ENCODE measurements at places on chromosomes 12 and 14.

- no peaks in the 10 kb centered on the region for H3K27me3 ChIP-seq
- H3K4me3 ChIP-seq = no peak overlapping the region
- no peak overlapping the region for H3K27ac ChIP-seq
- no peaks in the 10 kb centered on the region for H3K36me3 ChIP-seq
Observed at GRCh38 chr12:46516238-46516932, 143.8 kb upstream of the SLC38A2 start.

GRCh38 chr14:96823652-96824051 is 26.5 kb downstream of the VRK1 start:
- no peak overlapping the region for H3K4me3 ChIP-seq
- H3K36me3 ChIP-seq = no peaks in the 10 kb centered on the region
- no peaks in the 10 kb centered on the region for H3K4me1 ChIP-seq

DNA sequence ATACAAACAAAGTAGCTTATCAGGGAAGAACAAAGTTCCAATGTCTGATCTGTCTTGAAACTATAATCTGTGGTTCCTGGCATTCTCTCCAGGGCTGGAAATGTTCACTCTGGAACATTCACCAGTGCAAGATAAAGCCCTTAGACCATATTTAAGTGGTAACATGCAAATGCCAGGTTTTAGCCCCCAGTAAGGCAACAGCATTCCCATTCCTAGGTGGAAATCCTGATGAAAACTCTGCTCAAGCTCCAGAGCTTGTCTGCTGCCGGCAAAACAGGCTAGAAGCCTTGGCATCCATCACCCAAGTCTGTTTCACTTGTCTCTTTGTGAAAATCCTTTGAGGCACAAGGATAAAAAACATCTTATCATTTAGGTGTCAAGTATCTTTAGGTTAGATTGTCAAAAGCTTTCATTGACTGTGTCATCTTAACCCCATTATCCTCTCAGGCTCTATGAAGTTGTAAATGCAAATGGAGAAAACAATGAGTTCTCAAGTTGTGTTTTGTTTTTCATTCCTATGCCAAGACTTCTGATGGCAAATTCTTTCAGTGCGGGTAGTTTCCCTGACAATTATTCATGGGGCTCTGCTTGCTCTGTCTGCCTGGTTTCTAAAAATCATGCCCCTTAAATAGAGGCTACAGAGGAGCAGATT is 344.7 kb downstream of the NELL2 start:
- DNase-seq = no peak
- no peaks in the 10 kb centered on the region for H3K4me1 ChIP-seq
- H3K27ac ChIP-seq = no peak overlapping the region
- no peak overlapping the region for H3K4me3 ChIP-seq
- no peaks in the 10 kb centered on the region for H3K36me3 ChIP-seq

DNA sequence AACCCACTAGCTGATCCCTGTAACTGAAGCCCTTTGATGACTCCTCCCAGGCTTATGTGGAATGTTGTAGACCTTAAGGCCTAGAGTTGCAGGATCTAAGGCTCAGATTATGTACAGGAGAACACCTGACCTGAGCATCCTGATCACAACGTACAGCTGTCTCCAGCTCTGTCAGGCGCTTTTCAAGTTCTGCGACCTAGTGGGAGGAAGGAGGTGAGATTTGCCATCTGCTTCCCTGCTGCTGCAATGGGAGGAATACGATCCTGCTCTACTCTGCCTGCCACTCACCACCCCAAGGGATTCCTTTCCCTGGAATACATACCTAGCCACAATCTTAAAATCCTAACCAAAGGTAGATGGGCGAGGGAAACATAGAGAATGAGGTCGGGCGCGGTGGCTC is 10.5 kb downstream of the MBD6 start:
- H3K36me3 ChIP-seq = peaks cover 72% of the 10 kb centered on the region
- no peak overlapping the region for H3K4me3 ChIP-seq
- DNase-seq = no peak
- H3K27ac ChIP-seq = no peak overlapping the region
- H3K27me3 ChIP-seq = no peaks in the 10 kb centered on the region

DNA sequence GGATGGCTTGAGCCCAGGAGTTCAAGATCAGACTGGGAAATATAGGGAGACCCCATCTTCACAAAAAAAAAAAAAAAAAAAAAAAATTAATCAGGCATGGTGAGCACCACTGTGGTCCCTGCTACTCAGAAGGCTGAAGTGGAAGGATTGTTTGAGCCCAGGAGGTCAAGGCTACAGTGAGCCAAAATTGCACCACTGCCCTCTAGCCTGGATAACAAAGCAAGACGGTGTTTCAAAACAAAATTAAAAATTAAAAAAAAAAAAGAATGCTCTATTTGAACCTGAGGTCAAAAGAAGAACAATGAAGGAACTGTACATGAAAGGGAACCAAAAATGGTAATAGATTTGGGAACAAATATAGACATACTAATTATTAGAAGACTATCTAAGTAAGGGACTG is 40.4 kb downstream of the BMP4 start:
- no peaks in the 10 kb centered on the region for H3K27me3 ChIP-seq
- H3K4me3 ChIP-seq = no peak overlapping the region
- H3K27ac ChIP-seq = no peak overlapping the region

- H3K36me3 ChIP-seq = no peaks in the 10 kb centered on the region
- no peak for DNase-seq
- H3K4me1 ChIP-seq = no peaks in the 10 kb centered on the region
- no peaks in the 10 kb centered on the region for H3K27me3 ChIP-seq
- no peak overlapping the region for H3K4me3 ChIP-seq
- H3K27ac ChIP-seq = no peak overlapping the region
Observed at GRCh38 chr14:41349289-41349910, 257.3 kb upstream of the LRFN5 start.

GRCh38 chr12:49868449-49868848 is 25.5 kb upstream of the BCDIN3D start:
- H3K4me3 ChIP-seq = peak overlapping the region; percentile 23
- H3K4me1 ChIP-seq = peaks cover 12% of the 10 kb centered on the region
- H3K36me3 ChIP-seq = no peaks in the 10 kb centered on the region

DNA sequence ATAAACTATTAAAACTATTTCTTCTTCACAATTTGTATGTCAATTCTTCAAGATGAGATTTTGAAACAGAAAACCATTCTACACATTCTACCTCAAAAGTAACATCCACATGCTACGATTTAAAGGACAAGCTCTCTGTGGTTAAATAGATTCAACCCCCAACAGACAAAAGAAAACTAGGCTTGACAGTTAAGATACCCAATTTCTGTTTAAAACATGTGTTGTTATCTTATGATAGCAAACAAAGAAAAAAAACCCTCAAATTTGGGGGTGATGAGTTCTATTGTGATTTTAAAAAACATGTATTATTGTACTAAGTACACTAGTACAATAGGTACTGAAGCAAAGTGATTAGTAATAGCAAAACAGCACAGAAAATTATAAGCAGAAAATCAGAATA is 33.8 kb downstream of the ATF7 start:
- H3K27ac ChIP-seq = no peak overlapping the region
- H3K27me3 ChIP-seq = no peaks in the 10 kb centered on the region
- no peaks in the 10 kb centered on the region for H3K4me1 ChIP-seq
- H3K4me3 ChIP-seq = no peak overlapping the region
- no peak for DNase-seq

DNA sequence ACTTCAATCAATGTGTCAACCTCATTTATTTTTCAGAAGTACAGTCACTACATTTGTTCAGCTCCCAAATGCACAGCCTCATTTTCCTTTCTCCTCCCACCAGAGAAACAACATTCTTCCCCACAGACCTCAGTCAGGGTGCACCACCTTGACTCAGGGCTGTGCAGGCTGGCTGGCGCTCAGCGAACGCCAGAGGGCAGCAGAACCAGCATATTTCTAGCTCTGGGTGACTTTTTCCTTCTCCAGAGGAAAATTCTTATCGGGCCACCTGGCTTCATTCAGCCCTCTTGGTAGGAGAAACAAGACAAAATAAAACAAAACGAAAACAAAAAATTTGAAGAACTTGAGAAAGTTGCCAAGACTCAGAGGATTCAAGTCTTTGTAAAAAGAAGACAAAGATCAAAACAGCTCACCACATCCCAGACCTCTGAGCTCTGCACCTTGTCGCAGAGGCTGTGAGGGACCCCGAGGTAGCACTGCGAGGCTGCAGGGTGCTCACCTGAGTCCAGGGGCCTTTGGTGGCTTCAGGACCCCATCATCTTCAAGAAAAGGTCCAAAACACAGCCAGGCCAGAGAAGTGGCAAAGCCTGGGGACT is 33.7 kb downstream of the PAH start:
- H3K4me3 ChIP-seq = no peak overlapping the region
- no peak overlapping the region for H3K27ac ChIP-seq
- H3K4me1 ChIP-seq = no peaks in the 10 kb centered on the region
- H3K27me3 ChIP-seq = peaks cover 26% of the 10 kb centered on the region

GRCh38 chr12:47362126-47362705 is 282.5 kb upstream of the AMIGO2 start:
- no peaks in the 10 kb centered on the region for H3K36me3 ChIP-seq
- no peaks in the 10 kb centered on the region for H3K4me1 ChIP-seq
- no peaks in the 10 kb centered on the region for H3K27me3 ChIP-seq
- no peak for DNase-seq
- H3K27ac ChIP-seq = no peak overlapping the region

- H3K4me3 ChIP-seq = no peak overlapping the region
- H3K36me3 ChIP-seq = no peaks in the 10 kb centered on the region
- DNase-seq = no peak
- no peak overlapping the region for H3K27ac ChIP-seq
- no peaks in the 10 kb centered on the region for H3K27me3 ChIP-seq
Observed at GRCh38 chr12:49231878-49232655, 32.8 kb upstream of the TUBA1C start.

GRCh38 chr14:36522972-36523715 is 3.1 kb upstream of the NKX2-1 start:
- no peak overlapping the region for H3K27ac ChIP-seq
- no peaks in the 10 kb centered on the region for H3K36me3 ChIP-seq

- H3K36me3 ChIP-seq = no peaks in the 10 kb centered on the region
- no peak overlapping the region for H3K27ac ChIP-seq
- no peak overlapping the region for H3K4me3 ChIP-seq
Observed at GRCh38 chr14:79404874-79405511, 806.3 kb downstream of the DIO2 start.

DNA sequence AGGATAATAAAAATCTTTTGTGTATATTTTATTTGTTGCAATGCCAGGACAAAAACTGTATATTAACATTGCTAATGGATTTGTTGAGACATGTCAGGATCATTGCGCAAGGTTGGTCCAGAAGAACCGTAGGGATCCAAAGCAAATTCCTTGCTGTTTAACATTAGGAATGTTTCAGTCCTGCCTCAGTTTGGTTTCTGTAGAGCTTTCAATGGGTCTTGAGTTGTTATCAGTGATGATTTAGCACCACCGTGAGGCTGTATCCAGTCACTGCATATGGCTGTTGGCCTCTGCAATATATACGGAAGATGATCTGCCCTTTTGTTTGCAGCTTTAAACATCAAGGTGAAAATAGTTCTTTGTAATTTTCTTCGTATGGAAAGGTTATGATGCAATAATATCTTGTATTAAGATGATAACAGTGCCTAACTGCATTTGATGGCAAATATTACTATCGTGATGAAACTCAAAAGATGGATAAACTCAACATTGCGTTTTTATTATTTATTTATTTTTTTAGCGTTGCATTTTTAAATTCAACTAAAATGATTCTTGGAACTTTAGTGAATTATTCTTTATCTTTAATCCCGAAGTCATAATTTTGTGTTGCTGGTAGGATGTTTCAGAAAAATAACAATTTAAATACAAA is 231.2 kb downstream of the AKAP6 start:
- H3K4me1 ChIP-seq = no peaks in the 10 kb centered on the region
- no peak overlapping the region for H3K27ac ChIP-seq
- no peaks in the 10 kb centered on the region for H3K36me3 ChIP-seq
- DNase-seq = peak; percentile 85

- no peak overlapping the region for H3K4me3 ChIP-seq
- H3K27ac ChIP-seq = no peak overlapping the region
- DNase-seq = peak; percentile 61
- no peaks in the 10 kb centered on the region for H3K4me1 ChIP-seq
Observed at GRCh38 chr12:45388545-45388944, 172.7 kb downstream of the ANO6 start.

GRCh38 chr12:57717131-57717530 is 21.4 kb downstream of the AGAP2 start:
- DNase-seq = no peak
- no peaks in the 10 kb centered on the region for H3K27me3 ChIP-seq
- no peak overlapping the region for H3K4me3 ChIP-seq
- no peak overlapping the region for H3K27ac ChIP-seq

- no peaks in the 10 kb centered on the region for H3K27me3 ChIP-seq
- DNase-seq = no peak
- no peak overlapping the region for H3K27ac ChIP-seq
- no peaks in the 10 kb centered on the region for H3K36me3 ChIP-seq
- H3K4me3 ChIP-seq = no peak overlapping the region
Observed at GRCh38 chr12:40681148-40681547, 11.1 kb upstream of the CNTN1 start.

- H3K27me3 ChIP-seq = no peaks in the 10 kb centered on the region
- H3K36me3 ChIP-seq = peaks cover 62% of the 10 kb centered on the region
- peaks cover 3% of the 10 kb centered on the region for H3K4me1 ChIP-seq
Observed at GRCh38 chr12:132533584-132533958, 43.6 kb downstream of the FBRSL1 start.

- H3K36me3 ChIP-seq = no peaks in the 10 kb centered on the region
- peak; percentile 35 for DNase-seq
- H3K27me3 ChIP-seq = no peaks in the 10 kb centered on the region
- H3K4me1 ChIP-seq = no peaks in the 10 kb centered on the region
- H3K27ac ChIP-seq = no peak overlapping the region
Observed at GRCh38 chr12:65232476-65233077, 45.9 kb upstream of the MSRB3 start.

DNA sequence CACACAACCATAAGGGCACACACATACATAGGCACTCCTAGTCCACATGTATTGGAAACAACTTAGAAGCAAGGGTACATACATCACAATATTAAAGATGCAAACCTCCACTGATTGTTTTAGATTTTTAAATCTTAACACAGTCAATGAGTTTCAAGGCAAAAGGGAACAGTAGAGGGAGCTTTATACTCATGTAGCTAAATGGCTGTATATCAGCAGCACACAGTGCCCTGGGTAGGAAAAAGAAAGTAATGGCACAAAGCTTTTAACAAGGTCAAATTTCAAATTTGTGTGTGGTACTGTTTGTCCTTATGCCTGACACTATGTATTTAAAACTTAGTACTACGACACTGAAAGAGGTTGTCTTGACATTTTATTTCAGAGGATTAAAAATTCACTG is 262.0 kb downstream of the MED13L start:
- H3K4me3 ChIP-seq = no peak overlapping the region
- no peaks in the 10 kb centered on the region for H3K4me1 ChIP-seq
- DNase-seq = peak; percentile 77
- H3K36me3 ChIP-seq = peaks cover 13% of the 10 kb centered on the region

- H3K27ac ChIP-seq = no peak overlapping the region
- H3K4me3 ChIP-seq = no peak overlapping the region
- no peaks in the 10 kb centered on the region for H3K36me3 ChIP-seq
- no peaks in the 10 kb centered on the region for H3K4me1 ChIP-seq
Observed at GRCh38 chr12:40831916-40832315, 139.7 kb downstream of the CNTN1 start.
